ENCODE measurements at places on chromosomes 16 and 17.
A peak's percentile ranks its signal among the peaks of the same experiment; 100 is the strongest.

DNA sequence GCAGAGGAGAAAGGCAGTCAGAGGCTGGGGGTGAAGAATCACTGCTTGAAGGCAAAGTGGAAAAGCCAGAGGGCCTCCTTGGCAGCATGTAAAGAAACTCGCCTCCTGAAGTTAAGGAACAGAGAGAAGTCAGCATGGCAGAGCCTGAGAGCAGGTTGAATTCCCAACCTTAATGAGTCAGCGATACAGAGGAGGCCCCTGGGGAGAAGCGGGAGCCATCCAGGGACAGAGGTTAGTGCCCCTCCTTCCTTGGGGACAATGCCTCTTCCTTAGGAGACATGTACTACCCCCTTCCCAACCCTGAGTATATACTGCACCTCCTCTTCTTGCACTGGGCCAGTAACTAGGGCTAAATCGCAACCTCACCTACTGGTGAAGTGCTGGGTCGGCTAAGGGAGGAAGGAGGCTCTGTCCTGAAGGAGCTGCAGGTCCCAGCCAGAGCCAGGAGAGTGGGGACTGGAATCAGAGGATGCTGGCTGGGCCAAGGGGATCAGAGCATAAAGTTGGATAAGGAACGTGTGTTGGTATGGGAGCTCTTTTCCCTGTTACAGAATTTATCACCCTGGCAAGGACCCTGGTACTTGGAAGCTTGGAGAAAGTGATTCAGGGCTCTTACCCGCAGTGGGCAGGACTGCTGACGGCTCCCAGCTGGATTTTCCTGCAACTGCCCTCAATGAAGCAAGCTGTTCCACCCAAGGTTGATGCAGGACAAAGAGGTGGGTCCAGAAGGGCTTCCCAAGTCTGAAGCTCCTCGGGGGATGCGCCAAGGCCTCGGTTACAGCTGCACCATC, 5.4 kb upstream of the AANAT start:
- DNase-seq: no peak

DNA sequence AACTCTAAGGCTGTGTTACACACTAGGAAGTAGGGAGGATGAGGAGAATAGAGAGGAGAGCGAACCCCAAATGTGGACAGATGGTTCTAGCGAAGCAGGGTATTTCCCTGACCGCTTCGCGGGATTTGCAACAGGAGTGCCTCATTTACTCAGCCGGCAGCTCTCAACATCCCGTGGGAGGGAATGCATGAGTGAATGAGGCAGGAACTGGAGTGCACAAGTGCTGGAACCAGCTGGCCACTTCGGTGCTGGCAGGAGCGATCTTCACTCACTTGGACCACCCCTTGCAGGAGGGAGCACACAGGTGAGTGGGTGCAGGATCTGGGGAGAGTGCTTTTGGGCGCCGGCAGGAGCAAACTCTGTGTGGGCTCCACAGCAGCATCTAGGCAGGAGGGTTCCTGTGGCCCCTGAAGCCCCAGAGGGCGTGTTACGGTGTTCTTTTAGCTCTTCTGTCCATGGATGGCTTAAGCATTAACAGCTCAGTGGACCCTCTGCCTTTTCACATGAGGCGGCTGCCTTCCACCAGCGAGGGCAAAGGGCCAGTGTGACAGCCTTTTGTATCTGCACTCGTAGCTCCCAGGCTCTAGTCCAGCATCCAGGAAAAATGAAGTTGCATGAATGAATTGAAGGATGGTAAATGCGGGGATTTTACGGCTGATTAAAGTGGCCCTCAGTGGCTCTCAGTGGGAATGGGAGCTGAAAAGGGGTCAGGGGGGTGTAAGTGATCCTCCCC, 17.4 kb upstream of the ZNHIT3 start:
- DNase-seq: no peak

GRCh38 chr17:56948491-56948890, 12.4 kb downstream of the COIL start:
- DNase-seq: no peak

DNA sequence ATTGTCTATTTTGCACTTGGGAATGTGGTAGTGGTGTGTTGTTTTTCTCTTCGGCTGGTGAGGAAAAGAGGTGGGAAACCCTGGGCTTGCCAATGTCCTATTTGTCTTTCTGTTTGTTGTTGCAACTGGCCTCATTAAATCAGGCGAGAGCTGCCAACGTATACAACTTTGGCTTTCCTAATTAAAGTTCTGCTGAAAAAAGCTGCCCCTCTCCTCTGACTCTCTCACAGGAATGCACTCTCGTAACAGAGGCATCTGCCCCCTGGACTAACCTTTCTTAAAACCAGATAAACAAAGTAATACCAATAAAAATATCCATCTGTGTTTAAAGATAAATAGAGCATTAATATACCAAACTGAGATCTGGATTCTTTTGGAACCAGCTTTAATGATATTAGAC, 7.8 kb downstream of the CDRT15 start:
- no peak for DNase-seq

- DNase-seq: no peak
Measured at GRCh38 chr16:15573274-15573895, 69.6 kb downstream of the MARF1 start.

DNA sequence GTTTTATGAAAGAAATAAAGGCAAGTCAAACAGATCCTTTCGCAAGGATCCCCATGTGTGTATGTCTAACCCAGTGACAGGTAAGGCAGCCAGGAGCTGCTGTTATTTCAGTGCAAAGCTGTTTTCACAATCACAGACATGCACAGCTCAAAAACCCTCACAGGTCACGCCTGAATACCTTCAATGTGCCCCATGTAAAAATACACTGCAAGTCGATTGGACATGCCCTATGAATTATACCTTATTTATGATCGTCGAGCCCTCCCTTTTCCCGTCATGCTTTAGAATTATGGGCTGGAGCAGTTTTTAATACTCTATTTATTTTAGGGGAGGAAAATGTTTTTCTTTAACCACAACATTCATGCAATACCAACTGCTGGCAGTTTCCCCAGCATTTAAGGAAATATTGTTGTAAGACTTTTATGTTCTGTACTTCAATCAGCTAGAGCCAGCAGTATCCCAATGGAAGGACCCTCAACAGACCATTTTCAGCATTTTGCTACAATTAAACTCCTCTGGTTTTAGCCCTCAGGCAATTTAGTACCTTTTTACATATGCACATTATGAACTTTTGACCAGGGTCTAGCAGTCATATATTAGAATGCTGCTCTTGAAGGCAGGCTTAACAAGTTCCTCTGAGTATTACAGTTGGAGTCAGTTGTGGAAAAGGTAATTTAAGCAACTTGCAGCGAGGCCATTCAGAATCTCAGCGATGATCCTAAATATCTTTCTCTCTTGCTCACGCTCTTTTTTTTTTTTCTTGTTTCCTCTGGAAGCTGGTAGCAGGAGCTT, 362.2 kb downstream of the WWOX start:
- no peak for DNase-seq

DNA sequence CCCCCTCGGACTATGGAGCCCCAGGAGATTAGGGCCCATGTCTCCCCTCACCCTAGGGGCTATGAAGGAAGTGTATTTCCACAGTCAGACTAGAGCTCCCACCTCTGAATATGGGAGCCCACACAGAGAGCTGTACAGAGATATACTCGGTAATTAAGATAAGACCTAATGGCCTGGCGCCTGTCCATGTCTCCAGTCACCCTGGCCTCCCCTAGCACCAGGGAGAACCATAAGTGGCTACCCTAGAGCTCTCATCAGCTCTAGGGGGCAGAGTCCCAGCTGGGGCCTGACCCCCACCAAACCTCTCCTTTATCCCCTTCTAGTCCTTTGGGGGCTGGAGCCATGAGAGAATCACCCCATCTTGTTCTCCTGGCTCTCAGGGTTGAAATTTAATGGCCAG, 2.4 kb downstream of the TMEM101 start:
- no peak for DNase-seq

DNA sequence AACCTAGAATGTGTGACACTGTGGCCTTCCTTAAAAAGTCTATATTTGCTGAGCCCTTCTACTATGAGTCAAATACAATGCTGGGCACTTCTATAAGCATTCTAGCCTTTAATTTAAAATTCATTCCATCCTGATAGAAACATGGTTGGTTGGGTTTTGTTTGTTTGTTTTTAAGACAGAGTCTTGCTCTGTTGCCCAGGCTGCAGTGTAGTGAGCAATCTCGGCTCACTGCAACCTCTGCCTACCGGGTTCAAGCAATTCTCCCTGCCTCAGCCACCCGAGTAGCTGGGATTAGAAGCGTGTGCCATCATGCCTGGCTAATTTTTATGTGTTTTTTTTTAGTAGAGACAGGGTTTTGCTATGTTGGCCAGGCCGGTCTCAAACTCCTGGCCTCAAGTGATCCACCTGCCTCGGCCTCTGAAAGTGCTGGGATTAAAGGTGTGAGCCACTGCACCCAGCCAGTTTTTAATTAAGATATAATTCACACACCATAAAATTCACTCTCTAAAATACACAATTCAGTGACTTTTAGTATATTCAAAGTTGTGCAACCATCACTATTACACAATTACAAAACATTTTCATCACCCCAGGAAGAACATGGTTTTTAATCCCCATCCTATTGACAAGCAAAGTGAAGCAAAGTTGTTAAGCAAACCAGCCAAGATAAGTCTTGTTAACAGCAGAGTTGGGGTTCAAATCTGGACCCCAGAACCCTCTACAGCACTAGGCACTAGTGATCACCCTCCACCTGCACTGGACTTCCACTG, 42.8 kb downstream of the CMTM4 start:
- no peak for DNase-seq

DNA sequence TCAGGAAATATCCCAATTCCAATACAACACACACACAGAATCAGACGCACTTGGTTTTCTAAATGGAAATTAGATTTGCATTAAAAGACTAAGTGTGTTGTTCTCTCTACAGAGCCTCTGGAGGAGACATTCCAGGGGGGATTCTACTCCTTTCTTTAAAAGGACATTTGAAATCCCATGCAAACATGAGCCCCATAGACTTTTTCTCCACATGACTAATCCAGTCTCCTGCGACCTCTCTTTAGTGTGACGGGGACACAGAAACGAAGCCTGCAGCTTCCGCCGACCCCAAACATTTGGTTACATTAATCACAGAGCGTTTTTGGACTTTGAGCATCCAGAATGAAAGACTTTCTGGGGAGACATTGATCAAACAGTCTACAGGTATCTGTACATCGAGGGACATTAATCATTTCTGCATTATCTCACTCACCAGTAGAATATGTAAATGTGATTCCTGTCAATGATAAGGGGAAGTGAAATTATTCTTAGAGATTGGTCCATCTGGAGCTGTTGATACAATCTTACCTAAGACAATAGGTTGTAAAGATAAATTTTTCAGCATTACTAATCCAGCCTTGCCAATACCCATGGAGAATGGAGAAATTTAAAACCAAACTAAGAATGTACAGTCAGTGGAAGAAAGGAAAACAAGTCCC, 103.4 kb upstream of the IRX3 start:
- DNase-seq: no peak

GRCh38 chr17:37512442-37513068, 22.9 kb downstream of the DUSP14 start:
- no peak for DNase-seq

DNA sequence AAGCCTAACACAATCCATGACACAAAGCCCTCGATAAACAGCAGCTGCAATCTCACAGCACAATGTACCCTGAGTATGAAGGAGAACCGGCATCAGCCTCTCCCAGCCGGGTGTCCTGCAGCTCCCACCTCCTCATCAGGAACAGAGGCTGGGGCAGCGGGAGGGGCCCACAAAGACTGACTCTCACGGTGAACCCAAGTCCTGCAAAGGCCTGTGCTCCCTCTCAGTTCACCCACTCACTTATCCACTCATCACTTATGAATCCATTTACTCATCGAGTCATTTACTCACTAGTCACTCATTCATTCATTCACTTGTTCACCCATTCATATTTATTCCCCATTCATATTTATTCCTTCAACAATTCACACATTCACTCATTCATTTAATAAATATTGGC, 11.6 kb downstream of the ZNF423 start:
- DNase-seq: no peak

DNA sequence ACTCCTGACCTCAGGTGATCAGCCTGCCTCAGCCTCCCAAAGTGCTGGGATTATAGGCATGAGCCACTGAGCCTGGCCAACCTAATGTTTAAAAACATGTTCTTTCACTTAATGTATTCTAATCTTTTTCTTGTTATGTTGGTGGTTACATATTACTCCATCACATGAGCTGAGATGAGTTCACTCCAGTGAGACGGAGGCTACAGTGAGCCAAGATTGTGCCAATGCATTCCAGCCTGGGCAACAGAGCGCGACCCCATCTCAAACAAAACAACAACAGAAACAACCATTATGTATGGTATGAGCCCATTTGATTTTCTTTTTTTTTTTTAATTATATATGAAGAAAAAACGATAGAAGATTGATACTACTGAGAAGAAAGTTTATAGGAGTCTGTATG, 39.6 kb downstream of the SLC39A11 start:
- DNase-seq: no peak

DNA sequence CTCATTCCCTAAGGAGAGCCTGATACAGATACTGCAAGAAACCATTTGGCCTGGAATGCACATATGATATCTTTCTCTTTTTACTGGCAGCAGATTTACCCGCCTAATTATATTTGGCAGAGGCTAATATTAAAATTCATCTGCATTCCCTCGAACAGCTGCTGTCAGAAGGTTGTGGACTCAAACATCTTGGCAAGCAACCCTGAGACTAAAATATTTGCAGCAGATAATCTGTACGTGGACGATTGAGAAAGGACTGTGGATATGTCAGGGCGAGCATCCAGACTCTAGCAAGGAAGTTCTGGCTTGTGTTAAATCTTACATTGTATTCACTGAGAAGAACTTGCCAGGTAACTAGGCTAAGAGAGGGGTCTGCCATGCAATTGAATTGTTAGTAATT, 65.2 kb downstream of the SNX20 start:
- DNase-seq: no peak

- peak; percentile 65 for DNase-seq
Measured at GRCh38 chr17:57875290-57876022, 25.6 kb upstream of the MRPS23 start.

DNA sequence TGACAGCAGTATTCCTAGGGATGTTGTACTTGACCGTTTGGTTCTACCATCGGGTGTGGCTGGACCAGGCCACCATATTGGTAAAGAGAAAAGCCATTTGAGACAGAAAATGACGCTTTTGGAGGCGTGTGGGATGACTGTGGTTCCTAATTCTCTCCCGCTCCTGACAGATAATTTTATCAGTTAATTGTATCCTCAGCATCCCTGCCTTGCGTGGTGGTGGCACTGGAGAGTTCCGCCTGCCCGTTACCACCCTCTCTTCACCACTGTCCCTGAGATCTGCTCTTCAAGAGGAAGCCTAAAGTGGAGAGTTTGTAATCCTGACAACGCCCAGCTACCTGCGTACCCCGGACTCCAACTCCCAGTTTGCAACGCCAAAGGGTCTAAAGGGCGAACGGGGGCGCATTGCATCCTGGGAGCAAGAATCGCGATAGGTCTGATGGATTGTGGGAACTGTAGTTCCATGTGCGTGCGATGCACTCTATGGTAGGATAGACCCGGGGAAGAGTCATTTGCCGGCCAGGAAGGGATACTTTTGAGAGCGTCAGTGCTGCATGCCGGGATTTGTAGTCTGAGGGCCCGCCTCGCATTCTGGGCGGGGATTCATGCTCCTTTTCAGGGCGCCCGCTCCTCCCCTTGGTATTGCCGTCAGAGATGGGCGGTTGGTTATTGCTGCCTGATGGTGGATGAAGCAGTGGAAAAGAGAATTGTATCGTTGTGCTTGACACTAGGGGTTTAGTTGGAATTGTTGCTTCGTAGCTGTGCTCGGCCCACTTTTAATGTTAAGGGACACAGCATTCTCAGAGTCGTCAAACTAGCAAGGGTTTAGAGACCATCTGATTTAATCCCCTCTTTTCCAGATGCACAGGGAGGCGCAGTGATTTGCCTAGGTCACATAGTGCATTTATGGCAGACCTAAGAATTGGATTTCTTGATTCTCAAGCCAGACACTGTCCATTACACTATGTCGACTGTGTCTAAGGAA, 965 bp upstream of the PHF12 start:
- DNase-seq: peak; percentile 90

Data from NCI-H1048 (cell line).